Activated CD8-positive, alpha-beta memory T cell treated with anti-CD3 and anti-CD28 coated beads, Interleukin-2, amount 50 U/mL, for 48 hours (primary cell): ENCODE measurements at places on chromosomes 7 and 10.
A peak's percentile ranks its signal among the peaks of the same experiment; 100 is the strongest.

DNA sequence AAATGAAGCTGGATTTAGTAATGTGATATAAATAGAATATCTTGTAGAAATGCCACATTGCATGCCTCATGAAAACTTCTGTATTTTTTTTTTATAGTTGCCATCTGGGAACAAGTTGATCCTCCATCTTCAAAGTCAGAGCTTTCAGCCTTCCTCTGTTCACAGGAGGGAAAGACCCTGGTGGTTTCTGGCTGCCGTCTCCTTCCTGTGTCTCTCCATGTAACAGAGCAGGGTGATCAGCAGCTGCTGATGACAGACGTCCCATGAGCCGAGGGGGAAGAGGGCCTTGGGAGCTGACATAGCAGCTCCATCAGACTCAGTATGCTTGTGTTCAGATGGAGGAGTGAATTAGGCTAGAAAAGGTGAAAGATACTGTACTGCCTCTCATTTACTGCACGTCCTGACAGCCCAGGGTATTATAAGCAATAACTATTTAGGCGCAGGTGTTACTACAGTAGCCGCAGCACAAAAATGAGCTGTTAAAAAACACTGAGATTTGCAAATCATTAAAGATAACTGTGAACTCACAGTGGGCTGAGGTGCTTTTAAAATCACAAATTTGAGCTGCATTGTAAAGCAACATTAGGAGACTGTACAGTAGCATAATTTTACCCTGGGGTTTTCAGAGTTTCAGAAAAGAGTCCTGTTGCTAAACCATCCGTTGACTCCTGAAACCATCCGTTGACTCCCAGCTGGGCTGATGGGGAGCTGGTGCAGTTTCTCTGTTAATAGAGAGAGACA, 103.3 kb downstream of the CFAP58 start:
- DNase-seq = no peak

- peak; percentile 85 for DNase-seq
Observed at GRCh38 chr10:101095550-101096213, 33.9 kb downstream of the KAZALD1 start.

GRCh38 chr10:50556237-50557120, 67.3 kb downstream of the SGMS1 start:
- no peak for DNase-seq

DNA sequence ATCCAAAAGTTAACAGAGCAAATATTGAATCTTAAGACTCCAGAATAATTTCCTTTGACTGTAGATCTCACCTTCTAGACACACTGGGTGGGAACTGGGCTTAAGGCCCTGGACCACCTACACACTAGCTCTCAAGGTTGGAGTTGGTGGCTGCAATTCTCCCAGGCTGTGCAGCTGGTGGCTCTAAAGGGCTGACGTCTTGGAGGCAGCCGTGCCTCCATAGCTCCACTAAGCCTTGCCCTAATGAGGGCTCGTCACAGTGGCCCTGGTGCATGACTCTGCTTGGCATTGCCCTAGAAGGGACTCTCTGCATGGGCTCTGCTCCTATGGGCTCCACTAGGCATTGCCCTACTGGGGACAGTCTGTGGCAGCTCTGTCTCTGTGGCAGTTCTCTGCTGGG, 1005.2 kb downstream of the CCSER2 start:
- DNase-seq = no peak

- DNase-seq = peak; percentile 53
Observed at GRCh38 chr10:61000769-61001730, 57.1 kb upstream of the RHOBTB1 start.

- DNase-seq = no peak
Observed at GRCh38 chr7:140640727-140641523, at the start of gene DENND2A. Gene DENND2A, minus strand, starts transcription at chr7:140640813. Its CDS starts 38,416 bp downstream, at chr7:140602397.

DNA sequence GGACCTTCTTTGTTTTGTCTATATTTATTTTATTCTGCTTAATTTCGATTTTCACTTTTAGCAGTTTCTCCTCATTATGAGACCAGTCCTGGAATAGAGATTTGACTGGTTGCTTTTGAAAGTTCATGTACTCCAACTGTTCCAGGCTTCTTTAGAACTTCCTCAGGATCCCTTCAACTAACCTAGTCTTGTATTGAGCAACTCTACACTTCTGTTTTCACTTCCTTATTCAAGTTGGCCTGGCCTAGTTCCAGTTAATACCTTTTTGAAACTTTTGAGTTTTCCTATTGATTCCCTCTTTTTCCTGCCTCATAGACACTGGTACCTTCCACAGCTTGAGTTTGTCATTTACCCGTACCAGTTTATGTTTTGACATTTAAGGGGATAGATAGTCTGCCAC, 421.7 kb downstream of the ATRNL1 start:
- DNase-seq = no peak

DNA sequence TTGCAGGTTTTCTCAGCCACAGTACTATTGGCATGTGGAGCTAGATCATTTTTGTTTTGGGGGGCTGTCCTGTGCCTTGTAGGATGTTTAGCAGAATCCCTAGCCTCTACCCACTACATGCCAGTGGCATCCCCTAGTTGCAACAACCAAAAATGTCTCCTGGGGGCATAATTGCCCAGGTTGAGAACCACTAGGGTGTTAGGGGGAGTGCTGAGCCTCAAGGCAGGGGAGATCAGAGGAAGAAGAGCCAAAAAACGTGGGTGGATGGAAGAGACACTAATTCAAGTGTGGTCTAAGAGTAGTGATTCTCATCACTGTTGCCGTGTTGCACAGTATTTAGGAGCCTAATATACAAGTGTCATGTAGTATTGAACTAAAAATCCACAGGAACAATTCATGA, 31.7 kb upstream of the CCNY start:
- no peak for DNase-seq

DNA sequence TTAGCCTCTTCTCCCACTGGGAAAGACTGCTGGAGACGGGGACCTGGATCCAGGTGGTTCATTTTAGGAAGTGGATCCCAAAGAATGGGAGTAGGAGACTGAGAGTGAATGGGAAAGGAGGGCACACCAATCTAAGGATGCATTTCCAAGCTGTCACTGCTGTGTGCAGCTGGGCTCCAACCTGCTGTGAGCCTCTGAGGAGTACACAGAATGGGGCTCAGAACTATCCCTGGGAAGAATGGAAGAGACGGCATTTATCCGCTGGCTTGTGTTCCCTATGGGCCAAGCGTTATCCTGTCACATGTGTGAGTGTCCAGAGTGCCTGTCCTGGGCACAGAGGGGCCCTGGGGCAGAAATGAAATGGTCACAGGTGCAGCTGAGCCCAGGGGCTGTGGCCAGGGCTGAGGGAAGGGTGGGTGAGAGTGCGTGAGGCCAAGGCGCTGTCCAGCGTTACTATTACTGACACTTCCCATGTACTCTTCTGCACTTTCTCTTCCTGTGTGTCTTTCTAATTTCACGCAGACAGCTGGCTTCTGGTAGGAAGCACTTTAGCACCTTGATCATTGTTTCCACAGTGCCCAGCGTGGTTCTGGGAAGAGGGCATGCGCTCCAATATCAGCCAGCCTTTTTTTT, 35.4 kb upstream of the PODXL start:
- DNase-seq = no peak

DNA sequence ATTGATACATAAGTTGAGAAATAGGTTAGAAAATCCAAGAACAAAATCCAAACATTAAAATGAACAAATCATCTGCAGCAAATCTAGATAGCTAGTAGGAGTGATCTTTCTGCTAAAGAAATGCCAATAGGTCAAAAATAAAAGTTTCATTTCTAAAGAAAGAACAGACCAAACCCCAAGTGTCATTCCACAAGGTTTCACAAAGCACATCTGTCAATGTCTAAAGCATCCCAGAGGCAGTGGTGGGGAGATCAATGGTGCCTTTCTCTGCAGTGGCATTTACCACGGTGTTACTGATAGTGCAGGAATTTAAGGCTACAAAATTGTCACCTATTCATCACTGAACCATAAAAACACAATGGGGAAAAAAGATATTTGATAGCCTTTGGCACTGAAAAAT, 147.9 kb downstream of the PARD3 start:
- no peak for DNase-seq

GRCh38 chr10:1560535-1561192, 176.7 kb downstream of the ADARB2 start:
- DNase-seq = no peak
